ENCODE measurements at places on chromosomes 13 and 19.
A peak's percentile ranks its signal among the peaks of the same experiment; 100 is the strongest.

- peak; percentile 6 for DNase-seq
Observed at GRCh38 chr19:40689339-40690049, 957 bp downstream of the NUMBL start.

GRCh38 chr13:53068585-53069520 lies 40.2 kb downstream of the OLFM4 start:
- no peak for DNase-seq

DNA sequence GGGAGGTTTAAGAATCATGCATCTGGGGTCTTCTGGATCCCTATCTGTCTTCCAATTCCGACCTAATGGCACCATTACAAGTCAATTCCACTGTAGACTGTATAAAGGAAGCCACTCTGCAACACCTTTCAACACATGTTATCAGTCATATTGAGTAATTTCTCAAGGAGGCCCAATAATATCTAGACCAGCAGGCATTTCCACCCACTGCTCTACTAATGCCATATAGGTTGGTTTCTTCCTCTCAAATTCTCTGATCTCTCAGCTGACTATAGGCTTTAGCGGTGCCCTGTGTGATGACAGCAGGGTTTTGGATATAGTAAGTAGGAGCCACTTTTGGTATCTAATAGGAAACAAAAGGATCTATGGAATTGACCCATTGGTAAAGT lies 12.4 kb upstream of the ITM2B start:
- no peak for DNase-seq

DNA sequence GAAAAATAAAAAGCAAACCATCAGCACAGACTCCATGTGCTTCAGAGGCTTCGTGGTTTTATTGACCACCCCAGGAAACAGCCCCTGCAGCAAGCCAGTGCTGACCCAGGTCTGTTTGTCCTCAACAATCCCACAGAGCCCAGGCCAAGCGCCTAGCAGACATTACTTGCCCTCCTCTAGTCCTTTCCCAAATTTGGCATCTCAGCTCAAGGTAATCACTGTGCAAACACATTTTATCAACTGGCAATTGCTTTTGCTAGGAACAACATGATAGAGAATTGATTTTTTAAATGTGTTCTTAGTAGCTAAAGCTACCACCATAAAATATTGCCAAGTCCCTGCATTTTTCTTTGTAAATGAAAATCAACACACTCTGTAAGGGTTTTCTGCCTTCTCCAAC lies 121.8 kb downstream of the STOML3 start:
- peak; percentile 10 for DNase-seq

DNA sequence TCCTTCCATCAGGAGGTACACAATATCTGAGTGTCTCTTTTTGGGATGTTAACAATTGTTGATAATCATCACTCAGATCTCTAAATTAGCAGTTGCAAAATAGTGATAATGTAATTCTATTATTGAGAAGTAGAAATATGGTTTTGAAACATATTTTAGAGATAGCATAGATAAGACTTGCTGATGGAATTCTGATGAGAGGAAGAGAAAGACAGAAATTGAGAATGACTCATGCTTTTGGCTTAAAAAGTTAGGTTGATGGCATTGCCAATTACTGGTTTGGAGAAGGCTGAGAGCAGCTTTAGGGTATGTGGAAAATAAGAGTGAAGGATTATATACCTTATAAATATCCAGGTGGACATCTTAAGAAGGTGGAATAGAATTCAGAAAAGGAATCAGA lies 106.4 kb upstream of the EDNRB start:
- no peak for DNase-seq

- no peak for DNase-seq
Observed at GRCh38 chr13:43865892-43866291, 13.6 kb downstream of the CCDC122 start.

- no peak for DNase-seq
Observed at GRCh38 chr19:33476151-33476707, 45.4 kb downstream of the PEPD start.

- no peak for DNase-seq
Observed at GRCh38 chr19:18682807-18683108, 722 bp upstream of the CRTC1 start.

DNA sequence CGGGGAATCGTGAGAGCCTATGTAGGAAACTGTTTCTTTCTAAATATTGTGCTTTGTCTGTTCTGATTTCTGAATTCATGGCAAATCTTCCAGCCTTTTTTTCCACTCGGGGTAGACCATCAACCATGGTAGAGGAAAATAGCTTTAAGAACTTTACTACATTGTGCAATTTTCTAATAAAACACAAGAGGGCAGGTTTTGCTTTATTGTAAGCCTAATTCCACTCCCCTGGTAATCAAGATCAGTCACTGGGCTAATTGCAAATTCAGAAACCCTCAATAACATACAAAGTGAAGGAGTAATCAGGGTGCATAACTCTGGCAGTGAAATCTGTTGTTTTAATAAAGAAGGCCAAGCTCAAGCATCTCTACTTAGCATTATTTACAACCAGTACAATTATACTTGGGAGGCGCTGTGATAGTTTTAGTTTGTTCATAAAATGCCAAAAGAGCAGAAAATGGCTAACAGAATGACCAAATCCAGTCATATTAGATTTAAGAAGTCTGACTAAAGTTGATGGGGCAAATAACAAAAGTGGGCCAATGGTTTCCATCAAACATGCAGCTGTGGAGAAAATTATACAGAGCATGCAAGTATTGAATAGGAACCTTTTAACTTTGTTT lies 43.8 kb downstream of the DCT start:
- DNase-seq, result peak; percentile 67

GRCh38 chr19:54691582-54692297 lies 29.0 kb downstream of the LILRB4 start:
- DNase-seq, result no peak

DNA sequence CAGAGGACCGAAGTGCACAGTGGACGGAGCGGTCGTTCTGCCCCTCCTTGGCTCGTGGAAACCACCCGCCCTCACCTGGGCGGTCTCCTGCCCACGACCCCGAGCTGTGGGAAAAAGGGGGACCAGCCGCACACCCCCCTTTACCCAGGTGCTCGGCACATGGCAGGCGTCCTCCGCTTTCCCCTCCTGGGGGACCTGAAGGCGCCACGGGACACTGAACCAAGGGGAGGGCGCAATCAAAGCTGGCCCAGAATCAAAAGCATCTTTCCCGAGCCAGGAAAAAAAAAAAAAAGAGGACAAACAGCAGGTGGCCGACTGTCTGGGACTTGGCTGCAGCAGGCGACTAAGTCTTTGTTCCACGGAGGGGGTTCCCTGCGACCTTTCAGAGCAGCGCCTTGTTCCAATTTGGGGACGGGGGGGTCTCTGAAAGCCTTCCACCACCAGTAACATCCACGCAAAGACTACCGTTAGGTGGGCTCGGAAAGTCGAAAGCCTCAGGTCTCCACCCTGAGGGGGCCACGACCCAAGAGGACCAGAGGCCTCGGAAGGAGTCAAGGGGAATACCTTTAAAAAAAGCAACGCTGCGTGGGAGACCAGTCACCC lies 1.1 kb downstream of the MBD3 start:
- peak; percentile 66 for DNase-seq

DNA sequence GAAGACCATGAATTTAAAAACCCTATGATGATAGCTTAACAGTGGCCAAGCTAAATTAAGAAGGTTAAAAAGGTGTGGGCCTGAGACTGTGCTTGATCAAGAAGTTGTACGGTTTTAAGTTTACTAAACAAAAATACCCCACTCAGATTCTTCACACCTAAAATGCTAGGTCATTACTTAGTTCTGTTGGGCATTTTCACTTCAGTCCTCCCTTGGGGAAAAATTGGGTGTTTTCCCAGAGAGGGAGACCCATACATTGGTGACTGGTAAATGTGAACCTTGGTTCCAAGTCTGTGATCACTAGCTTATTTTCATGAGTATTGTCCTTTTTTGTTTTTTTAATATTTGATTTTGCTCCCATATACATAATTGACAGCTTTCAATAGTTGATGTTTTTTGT lies 44.4 kb downstream of the MTUS2 start:
- no peak for DNase-seq

GRCh38 chr13:92657565-92657964 lies 569.0 kb upstream of the GPC6 start:
- DNase-seq, result no peak

GRCh38 chr13:112910016-112910415 lies 59.0 kb upstream of the MCF2L start:
- no peak for DNase-seq

DNA sequence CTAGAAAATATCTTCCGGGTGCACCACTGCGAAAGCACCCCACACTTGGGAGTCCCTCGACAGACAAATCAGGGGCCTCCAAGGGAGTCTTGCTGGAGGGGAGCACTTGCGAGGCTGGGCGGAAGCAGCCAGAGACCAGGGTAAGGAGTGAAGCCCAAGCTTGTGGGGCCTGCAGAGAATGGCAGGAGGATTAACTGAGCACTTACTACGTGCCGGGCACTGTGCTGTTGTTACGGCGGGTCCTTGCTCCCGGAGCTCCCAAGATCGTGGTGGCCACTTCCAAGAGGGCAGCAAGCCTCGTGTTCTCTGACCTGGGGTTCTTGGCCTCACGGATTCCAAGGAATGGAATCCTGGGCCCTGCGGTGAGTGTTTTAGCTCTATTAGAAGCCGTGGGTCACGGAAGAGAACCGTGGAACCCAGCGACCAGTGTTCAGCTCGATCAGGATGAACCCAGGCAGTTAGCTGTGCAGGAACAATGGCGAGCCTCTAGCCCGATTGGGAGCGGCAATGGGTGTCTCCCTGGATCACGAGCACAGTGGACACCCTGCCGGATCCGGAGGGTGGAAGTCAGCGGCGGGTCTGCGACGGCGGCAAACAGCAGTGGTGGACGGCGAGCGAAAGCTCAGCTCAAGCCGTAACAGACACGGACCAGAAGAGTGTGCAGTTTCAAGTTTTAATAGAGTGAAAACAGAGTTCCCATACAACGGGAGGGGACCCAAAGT lies 9.6 kb downstream of the TTYH1 start:
- DNase-seq, result no peak

Measured in NCI-H1105 treated with DMSO at 0.1 percent for 48 hours (cell line).